A549 treated with GW870086 at 1 μM for 4 hours (cell line): ENCODE measurements at places on chromosomes 16 and 17. TPM values are rescaled to one million over a fixed set of nuclear protein-coding genes. Genes with fewer than 3 reads are reported as not detected.

The CPPED1 gene
- total RNA-seq = 22.0 to 24.1 TPM (median 23.5 TPM) in 5 replicates

The MVP gene
- 123 to 143 TPM (median 140 TPM) in 5 replicates for total RNA-seq

The OTOA gene
- 0.08 to 0.14 TPM (median 0.13 TPM) in 3 of 5 replicates, not detected in the others for total RNA-seq

The FAM171A2 gene
- total RNA-seq = 2.6 to 4.2 TPM (median 3.5 TPM) in 5 replicates

The PRAC2 gene
- not detected in 5 replicates for total RNA-seq

The ZNF205 gene
- 10.8 to 15.4 TPM (median 14.6 TPM) in 5 replicates for total RNA-seq

The HOXB9 gene
- total RNA-seq = 7.2 to 7.5 TPM (median 7.3 TPM) in 5 replicates

The ABCA10 gene
- 0.07 to 0.12 TPM (median 0.10 TPM) in 5 replicates for total RNA-seq

The NEUROD2 gene
- total RNA-seq = not detected in 5 replicates

The NRN1L gene
- 0.28 to 0.52 TPM in 2 of 5 replicates, not detected in the others for total RNA-seq

The AGRP gene
- total RNA-seq = not detected in 5 replicates

The EPOP gene
- 9.8 to 13.2 TPM (median 12.6 TPM) in 5 replicates for total RNA-seq

The SCGB1C2 gene
- not detected in 5 replicates for total RNA-seq

The PYY gene
- total RNA-seq = not detected in 5 replicates

The OTOP2 gene
- 0.13 TPM in 1 of 5 replicates, not detected in the others for total RNA-seq

The UTS2R gene
- not detected in 5 replicates for total RNA-seq

The UBFD1 gene
- total RNA-seq = 42.7 to 54.1 TPM (median 47.8 TPM) in 5 replicates

The IL17C gene
- total RNA-seq = not detected in 5 replicates

The CFAP97D1 gene
- total RNA-seq = 0.03 TPM in 1 of 5 replicates, not detected in the others

The SKAP1 gene
- not detected in 5 replicates for total RNA-seq

The CCL1 gene
- not detected in 5 replicates for total RNA-seq

The PRR14 gene
- 20.5 to 24.8 TPM (median 22.6 TPM) in 5 replicates for total RNA-seq

The CCDC200 gene
- not detected in 5 replicates for total RNA-seq

The GPT2 gene
- total RNA-seq = 8.2 to 12.7 TPM (median 11.4 TPM) in 5 replicates

The DRC3 gene
- total RNA-seq = 1.4 to 2.4 TPM (median 1.8 TPM) in 5 replicates

The CACNG5 gene
- not detected in 5 replicates for total RNA-seq

The MYL4 gene
- 0.16 TPM in 1 of 5 replicates, not detected in the others for total RNA-seq

The SCN4A gene
- 0.03 to 0.07 TPM (median 0.03 TPM) in 5 replicates for total RNA-seq

The ST6GALNAC2 gene
- 0.10 to 0.67 TPM (median 0.47 TPM) in 5 replicates for total RNA-seq

The TPSAB1 gene
- 0.09 TPM in 1 of 5 replicates, not detected in the others for total RNA-seq

The KRT27 gene
- total RNA-seq = not detected in 5 replicates

The BCL6B gene
- total RNA-seq = not detected in 5 replicates

The SMIM5 gene
- total RNA-seq = 0.54 to 1.1 TPM (median 0.86 TPM) in 5 replicates

The TEX19 gene
- total RNA-seq = 0.37 to 0.51 TPM (median 0.45 TPM) in 5 replicates

The CEP295NL gene
- total RNA-seq = 0.15 to 0.57 TPM (median 0.34 TPM) in 5 replicates

The ARL5C gene
- 0.06 TPM in 1 of 5 replicates, not detected in the others for total RNA-seq

The TBC1D26 gene
- 0.06 to 0.08 TPM in 2 of 5 replicates, not detected in the others for total RNA-seq

The C17orf107 gene
- 0.18 to 0.49 TPM (median 0.34 TPM) in 5 replicates for total RNA-seq

The EVPL gene
- total RNA-seq = 15.6 to 19.5 TPM (median 17.9 TPM) in 5 replicates

The SLC52A1 gene
- total RNA-seq = 0.42 to 1.0 TPM (median 0.70 TPM) in 5 replicates
